ENCODE measurements at places on chromosomes 16 and 17. TPM values are rescaled to one million over a fixed set of nuclear protein-coding genes. Genes with fewer than 3 reads are reported as not detected.

The TNFSF13 gene
- 12.5 TPM for polyA plus RNA-seq

- DNase-seq, result no peak
Observed at GRCh38 chr17:77602062-77602746, 356.3 kb upstream of the TNRC6C start.

GRCh38 chr17:1957037-1957436 is 68.1 kb downstream of the RTN4RL1 start:
- no peak for DNase-seq

DNA sequence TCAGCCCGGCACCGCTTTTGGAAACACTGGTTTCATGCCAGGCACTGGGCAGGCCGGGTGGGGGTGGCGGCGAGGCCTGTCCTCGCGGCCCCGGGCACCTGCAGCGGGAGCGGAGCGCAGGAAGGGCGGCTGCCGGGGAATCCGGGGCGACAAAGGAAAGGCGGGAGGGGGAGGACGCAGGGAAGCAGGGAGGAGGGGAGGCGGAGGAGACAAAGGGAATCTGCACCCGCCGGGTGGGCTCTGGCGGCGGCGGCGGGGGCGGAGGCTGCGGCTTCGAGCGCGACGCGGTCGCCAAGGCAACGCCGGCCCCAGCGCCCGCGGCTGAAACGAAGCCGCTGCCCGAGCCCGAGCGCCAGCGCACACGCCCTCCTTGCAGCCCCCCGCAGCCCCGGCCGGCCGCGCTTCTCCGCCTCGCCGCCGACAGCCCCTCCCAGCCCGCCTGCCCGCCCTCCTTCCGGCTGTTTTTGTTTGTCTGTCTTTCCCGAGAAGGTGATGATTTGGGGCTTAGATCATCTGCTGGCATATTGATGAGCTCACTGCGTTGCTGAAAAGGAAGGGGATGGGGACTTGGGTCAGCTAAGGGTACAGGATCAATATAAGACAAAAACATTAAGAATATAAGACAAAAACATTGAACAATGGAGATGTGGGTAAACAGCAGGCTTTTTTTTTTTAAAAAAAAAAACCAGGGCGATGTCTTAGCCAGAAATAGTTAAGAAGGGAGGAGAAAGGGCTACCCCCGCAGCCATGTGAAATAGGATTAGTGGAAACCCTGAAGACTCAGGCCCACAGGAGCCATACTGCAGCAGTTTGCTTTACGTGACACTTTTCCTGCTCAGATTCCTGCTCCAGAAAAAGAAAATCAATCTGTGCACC is 32.7 kb downstream of the CDK5R1 start:
- peak; percentile 47 for DNase-seq

GRCh38 chr17:7549401-7550055 is 670 bp downstream of the TNFSF12 start:
- DNase-seq, result no peak

The PIMREG gene
- 29.4 TPM for polyA plus RNA-seq

DNA sequence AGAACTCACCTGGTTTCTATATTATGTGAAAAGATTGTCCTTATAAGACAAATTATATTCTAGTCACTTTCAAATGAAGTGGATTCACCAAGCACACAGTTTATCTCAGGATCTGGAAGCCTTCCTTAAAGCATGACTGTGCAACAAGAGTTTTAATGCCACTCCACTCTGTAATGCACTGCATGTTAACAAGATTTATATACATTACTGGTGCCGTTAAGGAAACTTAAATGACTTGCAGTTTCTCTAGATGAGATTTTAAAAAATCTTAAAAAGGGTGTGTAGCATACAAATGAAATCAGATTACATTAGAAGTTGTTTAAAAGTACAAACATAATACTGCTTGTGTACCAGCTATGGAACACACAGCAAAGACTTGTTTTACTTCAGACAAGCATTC is 150.8 kb downstream of the SNX11 start:
- DNase-seq, result no peak

The UNC13D gene
- 6.9 TPM for polyA plus RNA-seq

DNA sequence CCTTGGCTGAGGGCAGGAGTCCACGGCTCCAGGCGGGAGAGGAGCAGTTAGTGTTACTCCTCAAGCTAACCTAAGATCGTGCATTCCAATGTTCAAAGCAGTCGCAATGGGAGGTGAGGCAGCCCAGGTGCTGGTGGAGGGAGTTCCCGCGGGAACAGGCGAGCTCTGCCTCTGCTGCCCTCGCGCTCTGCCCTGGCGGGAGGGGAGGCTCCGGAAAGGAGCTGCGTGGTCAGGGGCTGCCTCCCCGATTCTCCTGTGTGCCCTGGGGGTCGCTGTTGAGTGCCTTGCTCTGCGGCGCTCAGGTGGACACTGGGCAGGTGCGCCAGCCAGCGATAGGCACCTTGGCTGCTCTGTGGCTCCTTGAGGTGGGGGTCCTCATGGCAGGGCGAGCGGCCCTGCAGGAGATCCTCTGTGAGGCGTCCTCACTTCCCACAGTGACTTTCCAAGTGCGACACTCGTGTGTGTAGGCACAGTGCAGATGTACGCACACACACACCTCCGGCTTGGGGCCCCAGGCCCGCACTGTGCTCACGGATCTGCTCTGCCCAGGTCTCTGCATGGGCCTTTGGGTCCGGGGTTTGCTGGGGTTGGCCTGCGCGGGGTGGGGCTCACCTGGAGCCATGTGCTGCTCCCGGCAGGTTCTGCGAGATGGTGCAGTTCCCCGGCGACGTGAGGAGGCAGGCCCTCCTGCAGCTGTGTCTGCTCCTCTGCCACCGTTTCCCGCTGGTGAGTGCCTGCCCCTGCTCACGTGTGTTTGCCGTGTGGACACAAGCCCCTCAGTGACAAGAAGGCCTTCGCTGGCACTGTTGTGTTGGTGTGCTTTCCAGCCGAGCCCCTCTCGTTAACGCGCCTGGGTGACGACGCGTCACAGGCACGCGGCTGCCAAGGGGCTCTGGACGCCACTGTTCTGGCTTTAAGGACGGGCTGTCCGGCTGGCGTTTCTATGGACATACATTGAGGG is 97.9 kb upstream of the ZNF750 start:
- no peak for DNase-seq

The DOC2A gene
- polyA plus RNA-seq, result 2.5 TPM

DNA sequence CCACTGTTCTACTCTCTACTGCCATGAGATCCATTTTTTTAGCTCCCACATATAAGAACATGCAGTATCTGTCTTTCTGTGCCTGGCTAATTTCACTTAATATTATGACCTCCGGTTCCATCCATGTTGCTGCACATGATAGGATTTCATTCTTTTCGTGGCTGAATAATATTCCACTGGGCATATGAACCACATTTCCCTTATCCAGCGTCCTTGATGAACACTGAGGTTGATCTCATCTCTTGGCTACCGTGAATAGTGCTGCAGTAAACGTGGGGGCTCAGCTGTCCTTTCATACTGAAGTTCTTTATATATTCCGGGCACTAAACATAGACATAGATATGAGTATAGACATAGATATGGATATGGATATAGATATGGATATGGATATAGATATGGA is 109.3 kb upstream of the TNRC6C start:
- DNase-seq, result no peak

The LASP1 gene
- 132 TPM for polyA plus RNA-seq

The TBC1D28 gene
- polyA plus RNA-seq, result not detected

DNA sequence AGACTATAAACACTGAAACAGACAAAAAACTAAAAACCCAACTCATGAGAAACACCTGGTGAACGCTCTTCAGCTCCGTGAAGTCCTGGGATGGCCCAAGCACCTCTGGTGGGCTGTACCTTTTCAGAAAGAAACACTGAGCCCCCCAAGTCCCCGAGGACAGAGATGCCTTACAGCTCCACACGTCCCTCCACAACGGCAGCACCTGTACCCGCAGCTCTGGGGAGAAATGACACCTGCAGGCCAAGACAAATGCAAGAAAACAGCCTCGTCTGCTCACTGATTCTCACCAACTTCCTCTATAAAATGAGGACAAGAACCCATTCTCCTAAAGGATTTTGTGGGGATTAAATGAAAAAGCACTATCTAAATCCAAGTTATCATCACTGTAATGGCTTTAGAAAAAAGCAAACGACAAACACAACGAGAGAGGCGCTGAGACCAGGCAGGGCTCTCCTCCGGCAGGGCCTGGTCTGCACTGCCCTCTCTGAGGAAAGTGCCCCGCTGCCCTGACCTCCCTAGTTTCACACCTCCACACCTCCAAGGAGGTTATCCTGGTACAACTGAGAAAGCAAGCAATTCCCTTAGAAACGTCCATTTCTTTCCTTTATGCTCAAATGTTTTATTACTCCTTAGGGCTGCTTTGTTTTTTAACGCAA is 114.9 kb downstream of the ZNF778 start:
- no peak for DNase-seq

GRCh38 chr16:16982614-16983013 is 488.1 kb downstream of the XYLT1 start:
- no peak for DNase-seq

The SLC2A4 gene
- 2.5 TPM for polyA plus RNA-seq

Measured in renal cortex interstitium (tissue), 15 donors.